ENCODE measurements at places on chromosomes 11 and 22. TPM values are rescaled to one million over a fixed set of nuclear protein-coding genes. Genes with fewer than 3 reads are reported as not detected.

- DNase-seq = no peak
- H3K4me1 ChIP-seq = peaks cover 7% of the 10 kb centered on the region
- no peak overlapping the region for H3K27ac ChIP-seq
- H3K4me3 ChIP-seq = no peak overlapping the region
- no peaks in the 10 kb centered on the region for H3K27me3 ChIP-seq
These were observed 102.4 kb downstream of the RPL27A start for GRCh38 chr11:8784954-8785353.

CTTN gene
- 175 TPM for total RNA-seq

GRCh38 chr11:62627713-62628112, 5.9 kb upstream of the B3GAT3 start:
- no peaks in the 10 kb centered on the region for H3K4me1 ChIP-seq
- no peak overlapping the region for H3K27ac ChIP-seq
- H3K27me3 ChIP-seq = no peaks in the 10 kb centered on the region

GRCh38 chr22:19700790-19701419, 13.4 kb upstream of the SEPTIN5 start:
- DNase-seq = no peak
- no peak overlapping the region for H3K4me3 ChIP-seq
- no peak overlapping the region for H3K27ac ChIP-seq
- H3K36me3 ChIP-seq = no peaks in the 10 kb centered on the region
- no peaks in the 10 kb centered on the region for H3K4me1 ChIP-seq
- no peaks in the 10 kb centered on the region for H3K27me3 ChIP-seq

TMEM151A gene
- total RNA-seq = not detected

ANO5 gene
- total RNA-seq = 2.8 TPM

C1QTNF5 gene
- 18.0 TPM for total RNA-seq

ACCS gene
- total RNA-seq = 15.4 TPM

GRCh38 chr22:38753948-38754750, 1.6 kb downstream of the SUN2 start:
- H3K4me3 ChIP-seq = peak overlapping the region; percentile 59
- no peaks in the 10 kb centered on the region for H3K27me3 ChIP-seq
- peaks cover 49% of the 10 kb centered on the region for H3K4me1 ChIP-seq
- DNase-seq = peak; percentile 77
- H3K36me3 ChIP-seq = peaks cover 40% of the 10 kb centered on the region
- peak overlapping the region; percentile 97 for H3K27ac ChIP-seq

GRCh38 chr22:40041366-40042137, 46.8 kb downstream of the FAM83F start:
- H3K4me1 ChIP-seq = peaks cover 44% of the 10 kb centered on the region
- no peak overlapping the region for H3K4me3 ChIP-seq
- no peaks in the 10 kb centered on the region for H3K27me3 ChIP-seq
- no peaks in the 10 kb centered on the region for H3K36me3 ChIP-seq
- H3K27ac ChIP-seq = no peak overlapping the region
- DNase-seq = no peak

OR51B4 gene
- not detected for total RNA-seq

DNA sequence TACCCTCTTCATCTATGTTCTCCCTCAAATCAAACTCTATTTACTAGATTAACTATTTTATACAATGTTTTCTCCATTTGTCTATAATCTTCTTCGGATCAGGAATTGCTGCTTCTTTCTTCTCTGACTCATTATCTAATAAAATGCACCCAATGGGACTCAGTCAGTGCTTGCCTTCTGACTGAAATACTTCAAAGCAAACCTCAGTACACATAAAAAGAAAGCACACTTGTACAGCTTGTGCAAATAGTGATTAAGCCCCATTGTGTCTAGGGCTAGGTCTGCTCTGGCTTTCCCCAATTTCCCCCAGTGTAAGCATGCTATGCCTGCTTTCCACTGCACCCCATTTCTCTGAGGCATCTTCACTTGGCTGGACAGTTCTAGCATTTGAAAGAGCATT, 118.6 kb upstream of the C11orf87 start:
- no peak for DNase-seq
- no peaks in the 10 kb centered on the region for H3K36me3 ChIP-seq
- H3K4me3 ChIP-seq = no peak overlapping the region
- no peaks in the 10 kb centered on the region for H3K4me1 ChIP-seq
- no peak overlapping the region for H3K27ac ChIP-seq

GRCh38 chr11:124674168-124674517, 439 bp downstream of the SPA17 start:
- peak overlapping the region; percentile 93 for H3K27ac ChIP-seq
- peaks cover 26% of the 10 kb centered on the region for H3K4me1 ChIP-seq
- DNase-seq = no peak
- H3K36me3 ChIP-seq = no peaks in the 10 kb centered on the region

- no peaks in the 10 kb centered on the region for H3K36me3 ChIP-seq
- no peak for DNase-seq
- no peak overlapping the region for H3K27ac ChIP-seq
These were observed 5.9 kb downstream of the CADM1 start for GRCh38 chr11:115498354-115498753.

- H3K27me3 ChIP-seq = no peaks in the 10 kb centered on the region
- peaks cover 67% of the 10 kb centered on the region for H3K4me1 ChIP-seq
- DNase-seq = no peak
- H3K36me3 ChIP-seq = peaks cover 14% of the 10 kb centered on the region
These were observed 2.6 kb upstream of the FTH1 start for GRCh38 chr11:61969838-61970662.

GRCh38 chr11:62875698-62876478, 4.8 kb upstream of the SLC3A2 start:
- peaks cover 17% of the 10 kb centered on the region for H3K4me1 ChIP-seq
- no peaks in the 10 kb centered on the region for H3K36me3 ChIP-seq
- H3K27ac ChIP-seq = no peak overlapping the region

DNA sequence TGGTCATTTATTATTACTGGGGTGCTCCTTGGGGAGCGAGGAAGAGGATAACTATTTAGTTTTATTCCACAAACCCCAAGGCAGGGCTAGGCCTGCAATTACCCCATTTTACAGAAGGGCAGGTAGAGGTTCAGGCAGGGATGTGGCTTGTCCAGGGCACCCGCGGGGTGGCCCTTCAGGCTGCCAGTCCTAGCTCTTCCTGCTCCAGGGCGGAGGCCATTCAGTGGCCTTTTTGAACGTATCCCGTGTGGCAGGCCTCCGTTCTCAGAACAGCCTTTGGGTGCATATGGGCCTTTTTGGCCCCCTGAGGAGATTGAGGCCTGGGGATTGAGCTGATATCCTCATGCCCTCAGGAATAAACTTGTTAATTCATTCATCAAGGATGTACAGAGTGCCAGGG, 66.2 kb downstream of the MPPED1 start:
- no peaks in the 10 kb centered on the region for H3K36me3 ChIP-seq
- DNase-seq = no peak
- H3K4me3 ChIP-seq = no peak overlapping the region
- no peak overlapping the region for H3K27ac ChIP-seq

CASP12 gene
- 1.2 TPM for total RNA-seq

VPREB1 gene
- total RNA-seq = not detected

IGLL1 gene
- total RNA-seq = not detected

GRCh38 chr11:1755692-1756561, 5.5 kb upstream of the IFITM10 start:
- no peaks in the 10 kb centered on the region for H3K27me3 ChIP-seq
- peak; percentile 39 for DNase-seq
- H3K4me3 ChIP-seq = no peak overlapping the region
- peaks cover 57% of the 10 kb centered on the region for H3K4me1 ChIP-seq
- peaks cover 23% of the 10 kb centered on the region for H3K36me3 ChIP-seq
- peak overlapping the region; percentile 96 for H3K27ac ChIP-seq

- no peaks in the 10 kb centered on the region for H3K36me3 ChIP-seq
- H3K4me1 ChIP-seq = peaks cover 3% of the 10 kb centered on the region
- no peak for DNase-seq
- H3K27ac ChIP-seq = peak overlapping the region; percentile 12
These were observed 60.5 kb downstream of the APIP start for GRCh38 chr11:34855754-34856095.

PLA2G3 gene
- total RNA-seq = 6.1 TPM

PSMC3 gene
- total RNA-seq = 116 TPM

DNA sequence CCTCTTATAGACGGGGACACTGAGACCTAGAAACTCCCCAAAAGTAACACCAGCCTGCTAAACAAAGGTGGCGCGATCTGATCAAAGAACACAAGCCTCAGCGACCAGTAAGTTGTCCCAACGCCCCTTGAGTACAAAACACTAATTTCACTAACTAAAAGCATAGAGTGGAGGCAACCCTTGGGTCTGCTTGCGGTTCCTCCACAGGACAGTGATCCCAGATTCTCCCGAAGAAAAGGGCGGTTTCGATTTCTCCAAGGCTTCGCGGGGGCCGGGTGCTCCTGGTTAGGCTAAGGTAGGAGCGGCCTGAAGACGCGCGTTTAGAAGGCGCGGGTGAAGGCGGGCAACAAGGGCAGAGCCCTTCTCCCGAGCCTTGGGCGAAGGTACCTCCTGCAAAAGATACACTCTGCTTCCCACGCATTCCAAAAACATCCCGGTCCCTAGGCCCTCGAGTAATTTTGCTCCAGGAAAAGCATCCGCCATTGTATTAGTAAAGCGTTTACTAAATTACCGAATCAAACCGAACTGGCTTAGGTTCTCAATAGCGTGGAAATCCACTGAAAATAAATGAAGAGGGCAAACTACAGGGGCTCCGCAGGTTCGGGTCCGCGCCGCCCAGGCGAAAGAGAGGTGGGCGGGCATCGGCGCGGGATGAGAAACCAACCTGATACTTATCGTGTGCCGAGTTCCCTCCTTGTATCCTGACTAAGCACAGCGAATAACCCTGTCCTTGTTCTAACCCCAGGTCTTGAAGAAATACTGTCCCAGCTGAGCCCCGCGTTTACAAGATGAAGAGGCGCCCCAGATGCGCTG, 2.0 kb downstream of the WT1 start:
- DNase-seq = no peak
- peak overlapping the region; percentile 17 for H3K4me3 ChIP-seq
- H3K27ac ChIP-seq = no peak overlapping the region
- no peaks in the 10 kb centered on the region for H3K36me3 ChIP-seq
- H3K4me1 ChIP-seq = peaks cover 67% of the 10 kb centered on the region

RAB6A gene
- 154 TPM for total RNA-seq

Data from upper lobe of left lung (tissue), 6 donors.